T-helper 2 cell (primary cell): ENCODE measurements at places on chromosomes 2 and 18.

- no peak for DNase-seq
These were observed 18.0 kb downstream of the ITSN2 start for GRCh38 chr2:24342110-24342910.

GRCh38 chr2:43948370-43948769 lies 47.4 kb downstream of the LRPPRC start:
- no peak for DNase-seq

GRCh38 chr2:9722451-9722850 lies 91.7 kb upstream of the YWHAQ start:
- no peak for DNase-seq

DNA sequence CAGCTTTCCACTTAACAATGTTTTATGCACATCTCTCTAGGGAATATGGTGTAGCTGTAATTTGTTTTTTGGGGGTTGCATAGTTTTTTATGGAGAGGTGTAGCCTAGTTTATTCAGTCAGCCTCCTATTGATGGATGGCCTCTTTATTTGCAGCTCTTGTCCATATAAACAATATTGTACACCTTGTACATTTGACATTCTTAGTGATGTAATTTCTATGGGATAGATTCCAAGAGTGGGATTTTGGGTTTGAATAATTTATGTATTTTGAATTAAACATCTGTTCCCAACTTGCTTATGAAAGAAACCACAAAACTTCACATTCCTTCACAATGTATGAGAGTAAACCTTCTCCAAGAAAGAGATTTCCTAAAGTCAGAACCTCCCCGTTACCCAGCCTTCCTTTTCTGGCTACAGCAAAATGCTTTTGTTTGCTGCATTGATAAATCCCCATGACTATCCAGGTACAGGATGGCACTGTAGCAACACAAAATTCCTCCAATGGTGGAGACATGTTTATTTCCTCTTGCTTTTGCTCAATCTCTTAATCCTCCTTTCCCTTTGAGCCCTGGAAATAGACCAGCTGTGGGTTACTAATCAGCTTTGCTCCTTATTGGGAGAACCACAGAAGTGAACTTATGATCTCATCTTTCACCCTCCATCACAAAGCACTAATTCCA lies 58.4 kb upstream of the GALR1 start:
- no peak for DNase-seq

GRCh38 chr2:72848436-72849137 lies 22.8 kb upstream of the EXOC6B start:
- no peak for DNase-seq

GRCh38 chr2:10120158-10120876 lies 2.2 kb upstream of the RRM2 start:
- peak; percentile 80 for DNase-seq
